ENCODE measurements at places on chromosomes 1 and 21. TPM values are rescaled to one million over a fixed set of nuclear protein-coding genes. Genes with fewer than 3 reads are reported as not detected.
A peak's percentile ranks its signal among the peaks of the same experiment; 100 is the strongest.

GRCh38 chr1:17098446-17099317 is 20.6 kb downstream of the PADI2 start:
- H3K4me3 ChIP-seq = no peak overlapping the region
- H3K27me3 ChIP-seq = peaks cover 8% of the 10 kb centered on the region
- no peak for DNase-seq
- no peak overlapping the region for H3K27ac ChIP-seq
- no peaks in the 10 kb centered on the region for H3K4me1 ChIP-seq

Gene FMO5
- 1.5 TPM for total RNA-seq

- H3K4me3 ChIP-seq = no peak overlapping the region
- H3K27me3 ChIP-seq = no peaks in the 10 kb centered on the region
- DNase-seq = no peak
- H3K36me3 ChIP-seq = no peaks in the 10 kb centered on the region
Observed at GRCh38 chr1:220410611-220411010, 117.3 kb upstream of the MARK1 start.

DNA sequence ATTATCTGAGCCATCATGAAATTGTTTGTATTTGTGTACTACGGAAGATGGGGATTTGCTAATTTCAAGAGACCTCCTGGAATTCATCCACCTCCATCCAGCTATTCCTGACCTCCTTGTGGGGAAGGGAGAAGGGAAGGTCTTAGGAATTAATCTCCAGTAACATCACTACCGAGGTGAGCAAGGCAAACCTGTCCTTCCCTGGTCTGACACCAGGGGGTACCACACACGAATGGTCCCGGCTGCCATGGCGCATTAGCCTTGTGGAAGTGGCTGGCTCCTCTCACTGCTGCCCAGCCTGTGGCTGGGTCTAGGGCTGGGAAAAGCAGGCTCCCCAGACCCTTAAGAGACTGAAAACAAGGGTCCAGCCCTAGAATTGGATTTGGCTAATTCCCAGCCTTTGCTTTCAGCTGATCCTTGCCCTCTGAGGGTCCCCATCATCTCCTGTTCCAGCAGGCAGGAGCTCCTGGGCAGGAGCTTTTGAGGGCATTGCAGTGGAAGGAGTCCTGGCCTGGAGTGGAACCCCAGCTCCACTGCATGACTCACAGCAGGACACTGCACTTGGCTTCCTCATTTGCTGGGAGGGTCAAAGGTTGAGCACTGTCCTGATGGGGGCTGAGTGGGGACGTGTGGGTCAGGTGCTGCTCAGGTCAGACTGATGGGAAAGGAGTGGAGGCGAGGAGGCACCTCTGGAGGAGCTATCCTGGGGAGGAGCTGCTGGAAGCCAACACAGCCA is 34.8 kb downstream of the RIMS3 start:
- H3K36me3 ChIP-seq = no peaks in the 10 kb centered on the region
- H3K4me1 ChIP-seq = peaks cover 22% of the 10 kb centered on the region
- H3K27ac ChIP-seq = no peak overlapping the region
- H3K27me3 ChIP-seq = no peaks in the 10 kb centered on the region
- H3K4me3 ChIP-seq = no peak overlapping the region

Gene MARK1
- 3.8 TPM for total RNA-seq

- H3K4me3 ChIP-seq = no peak overlapping the region
Observed at GRCh38 chr21:46195595-46196195, 11.4 kb upstream of the SPATC1L start.

- no peak overlapping the region for H3K4me3 ChIP-seq
- H3K4me1 ChIP-seq = no peaks in the 10 kb centered on the region
- peaks cover 7% of the 10 kb centered on the region for H3K27me3 ChIP-seq
- no peaks in the 10 kb centered on the region for H3K36me3 ChIP-seq
Observed at GRCh38 chr1:29981586-29982239, 741.7 kb downstream of the MATN1 start.

GRCh38 chr1:167668108-167668507 is 38.1 kb downstream of the RCSD1 start:
- peak overlapping the region; percentile 77 for H3K27ac ChIP-seq
- no peak for DNase-seq
- peak overlapping the region; percentile 62 for H3K4me3 ChIP-seq
- H3K4me1 ChIP-seq = peaks cover 100% of the 10 kb centered on the region
- H3K36me3 ChIP-seq = peaks cover 87% of the 10 kb centered on the region

Gene VWA5B1
- not detected for total RNA-seq

Gene MCOLN3
- 0.16 TPM for total RNA-seq

DNA sequence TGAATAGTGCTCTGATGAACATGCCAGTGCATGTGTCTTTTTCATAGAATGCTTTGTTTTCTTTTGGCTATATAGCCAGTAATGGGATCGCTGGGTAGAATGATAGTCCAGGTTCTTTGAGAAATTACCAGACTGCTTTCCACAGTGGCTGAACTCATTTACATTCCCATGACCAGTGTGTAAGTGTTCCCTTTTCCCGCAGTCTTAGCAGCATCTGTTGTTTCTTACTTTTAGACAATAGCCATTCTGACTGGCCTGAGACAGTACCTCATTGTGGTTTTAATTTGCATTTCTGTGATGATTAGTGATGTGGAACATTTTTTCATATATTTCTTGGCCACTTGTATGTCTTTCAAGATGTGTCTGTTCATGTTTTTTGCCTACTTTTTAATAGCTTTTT is 784.5 kb downstream of the USP25 start:
- no peaks in the 10 kb centered on the region for H3K36me3 ChIP-seq
- no peaks in the 10 kb centered on the region for H3K4me1 ChIP-seq

- no peaks in the 10 kb centered on the region for H3K27me3 ChIP-seq
- H3K27ac ChIP-seq = no peak overlapping the region
- H3K4me1 ChIP-seq = no peaks in the 10 kb centered on the region
- H3K4me3 ChIP-seq = no peak overlapping the region
Observed at GRCh38 chr21:26007951-26008498, 162.5 kb downstream of the APP start.

- no peak for DNase-seq
- no peak overlapping the region for H3K27ac ChIP-seq
Observed at GRCh38 chr21:24785033-24785432, 822.2 kb downstream of the MRPL39 start.

- H3K27ac ChIP-seq = peak overlapping the region; percentile 50
- H3K36me3 ChIP-seq = peaks cover 83% of the 10 kb centered on the region
- H3K27me3 ChIP-seq = no peaks in the 10 kb centered on the region
- DNase-seq = no peak
- H3K4me1 ChIP-seq = peaks cover 54% of the 10 kb centered on the region
- no peak overlapping the region for H3K4me3 ChIP-seq
Observed at GRCh38 chr1:113901191-113901590, 3.4 kb downstream of the AP4B1 start.

GRCh38 chr1:44294588-44295007 is 60.5 kb downstream of the ERI3 start:
- H3K4me1 ChIP-seq = no peaks in the 10 kb centered on the region
- H3K4me3 ChIP-seq = no peak overlapping the region
- no peak for DNase-seq
- peaks cover 68% of the 10 kb centered on the region for H3K36me3 ChIP-seq
- no peak overlapping the region for H3K27ac ChIP-seq
- no peaks in the 10 kb centered on the region for H3K27me3 ChIP-seq

- peak overlapping the region; percentile 42 for H3K27ac ChIP-seq
- H3K36me3 ChIP-seq = peaks cover 6% of the 10 kb centered on the region
- peak overlapping the region; percentile 1 for H3K4me3 ChIP-seq
- no peak for DNase-seq
Observed at GRCh38 chr1:84166797-84167196, 22.7 kb downstream of the PRKACB start.

- H3K27ac ChIP-seq = no peak overlapping the region
- no peak for DNase-seq
- H3K4me3 ChIP-seq = no peak overlapping the region
- no peaks in the 10 kb centered on the region for H3K4me1 ChIP-seq
- H3K36me3 ChIP-seq = no peaks in the 10 kb centered on the region
Observed at GRCh38 chr1:89986020-89986419, 8.9 kb upstream of the ZNF326 start.

DNA sequence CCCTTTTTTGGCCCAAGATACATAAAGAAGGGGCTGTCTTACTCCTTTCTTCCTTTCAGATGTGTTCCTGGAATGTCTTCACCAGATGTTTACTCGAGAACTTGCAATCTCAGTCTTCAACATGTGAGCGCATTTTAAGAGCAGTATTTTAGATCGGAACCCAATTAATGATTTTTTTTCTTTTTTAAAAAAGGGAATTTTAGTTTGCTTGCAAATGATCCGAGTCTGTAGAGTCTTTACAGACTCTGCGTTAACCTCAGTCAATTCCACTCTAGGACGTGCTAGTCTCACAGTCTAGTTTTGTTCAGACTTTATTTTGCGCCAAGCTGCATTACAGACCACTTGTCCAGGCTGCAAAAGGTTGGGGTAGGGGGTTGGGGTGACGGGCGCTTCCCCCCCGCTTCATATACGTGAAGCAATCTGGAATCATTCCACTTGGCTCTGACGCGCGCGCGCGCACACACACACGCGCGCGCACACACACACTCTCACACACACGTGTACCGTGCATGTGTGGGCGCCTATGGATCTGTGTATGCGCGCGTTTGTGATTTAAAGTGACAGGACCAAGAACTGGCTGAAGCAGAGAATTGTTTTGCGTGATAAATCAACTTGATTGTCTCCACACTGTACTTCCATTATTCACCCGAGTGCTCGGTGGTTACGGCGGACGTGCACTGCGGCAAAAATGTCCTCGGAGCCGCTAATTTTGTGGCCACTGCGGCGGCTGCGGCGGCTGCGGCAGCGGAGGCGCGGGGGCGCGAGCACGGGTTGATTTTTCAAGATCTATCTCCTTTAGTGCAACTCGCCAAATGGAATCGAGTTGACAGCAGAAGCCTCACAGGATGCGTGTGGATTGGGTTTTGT is 25.6 kb upstream of the NFIA start:
- H3K4me1 ChIP-seq = peaks cover 33% of the 10 kb centered on the region
- no peaks in the 10 kb centered on the region for H3K36me3 ChIP-seq
- DNase-seq = no peak
- no peak overlapping the region for H3K27ac ChIP-seq
- peak overlapping the region; percentile 79 for H3K4me3 ChIP-seq

Gene DENND2C
- total RNA-seq = 0.32 TPM

Gene DMBX1
- total RNA-seq = not detected

Gene KCNK1
- not detected for total RNA-seq
